ENCODE measurements at places on chromosomes 7 and 10.

GRCh38 chr7:12635830-12636229, 51.6 kb upstream of the ARL4A start:
- DNase-seq: no peak

GRCh38 chr7:114879554-114879953, 42.3 kb upstream of the MDFIC start:
- no peak for DNase-seq

- DNase-seq: no peak
Observed at GRCh38 chr7:159086301-159086925, 58.3 kb downstream of the VIPR2 start.

GRCh38 chr7:116148626-116149025, 61.7 kb upstream of the TES start:
- DNase-seq: no peak

DNA sequence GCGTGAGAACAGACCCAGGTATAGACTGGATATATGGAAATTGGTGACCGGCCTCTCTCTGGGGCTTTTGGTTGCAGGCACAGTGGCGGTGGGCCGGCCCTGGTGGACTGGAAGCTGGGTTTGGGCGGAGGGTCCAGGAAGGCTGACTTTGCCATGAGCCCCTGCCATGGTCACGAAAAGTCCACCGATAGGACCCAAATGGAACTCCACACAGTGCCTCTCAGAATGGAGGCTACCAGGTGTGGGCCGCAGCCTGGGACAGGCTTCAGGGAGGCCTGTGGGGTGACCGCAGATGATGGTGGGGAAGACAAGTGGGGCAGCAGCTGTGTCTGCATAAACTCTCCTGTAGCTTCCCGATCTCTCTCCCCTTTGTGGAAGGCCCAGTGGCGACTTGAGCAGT, 123.2 kb downstream of the DNAJB6 start:
- DNase-seq: no peak

DNA sequence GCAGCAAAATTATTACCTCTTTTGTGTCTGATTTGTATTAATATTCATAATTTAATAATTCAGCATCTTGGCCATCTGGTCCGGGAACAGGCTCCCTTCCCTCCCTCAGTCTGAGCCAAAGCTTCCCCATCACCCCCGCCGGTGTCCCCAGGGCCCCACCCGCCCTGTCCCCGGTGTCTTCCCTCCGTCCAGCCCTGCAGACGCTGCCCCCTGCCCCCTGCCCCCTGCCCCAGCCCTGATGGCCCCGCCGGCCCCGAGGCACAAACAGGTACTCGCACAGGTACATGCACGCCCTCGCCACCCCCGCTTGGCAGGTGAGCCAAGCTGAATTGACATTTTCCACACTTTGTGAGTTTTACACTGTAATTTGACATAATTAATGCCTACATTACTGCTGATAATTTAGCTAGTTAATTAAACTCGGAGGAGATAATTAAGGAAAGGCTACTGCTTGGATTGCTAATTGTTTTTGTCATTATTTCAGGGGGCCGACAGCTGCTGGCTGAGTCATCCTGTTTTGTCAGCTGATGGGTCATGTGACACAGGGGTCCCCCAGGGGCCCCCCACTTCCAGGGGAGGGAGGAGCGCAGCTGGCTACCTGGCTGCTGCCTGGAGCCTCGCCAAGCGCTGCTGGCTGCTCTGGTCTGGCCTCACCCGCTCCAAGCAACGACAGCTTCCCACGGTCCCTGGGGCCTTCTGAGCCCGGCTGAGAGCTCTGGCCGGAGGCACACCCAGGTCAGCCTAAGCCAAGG, 36.6 kb downstream of the MICALL2 start:
- no peak for DNase-seq

DNA sequence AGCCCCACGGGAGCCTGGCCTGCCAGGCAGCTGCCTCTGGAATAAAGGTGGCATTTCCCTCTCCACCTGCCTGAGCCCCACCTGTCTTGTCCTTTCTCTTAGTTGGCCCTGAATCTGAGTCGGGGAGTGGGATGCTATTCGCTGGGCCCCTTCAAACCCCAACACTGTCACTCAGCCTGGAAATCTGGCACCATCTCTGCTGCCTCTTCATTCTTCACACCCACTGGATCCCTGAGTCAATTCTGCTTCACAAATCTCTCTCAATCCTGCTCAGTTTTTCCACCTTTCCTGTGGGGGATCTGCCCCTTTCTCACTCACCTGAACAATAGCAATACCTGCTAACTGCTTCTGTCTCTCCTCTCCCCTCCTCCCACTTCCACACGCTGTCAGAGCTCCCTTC, 10.6 kb downstream of the CRTAC1 start:
- DNase-seq: no peak

DNA sequence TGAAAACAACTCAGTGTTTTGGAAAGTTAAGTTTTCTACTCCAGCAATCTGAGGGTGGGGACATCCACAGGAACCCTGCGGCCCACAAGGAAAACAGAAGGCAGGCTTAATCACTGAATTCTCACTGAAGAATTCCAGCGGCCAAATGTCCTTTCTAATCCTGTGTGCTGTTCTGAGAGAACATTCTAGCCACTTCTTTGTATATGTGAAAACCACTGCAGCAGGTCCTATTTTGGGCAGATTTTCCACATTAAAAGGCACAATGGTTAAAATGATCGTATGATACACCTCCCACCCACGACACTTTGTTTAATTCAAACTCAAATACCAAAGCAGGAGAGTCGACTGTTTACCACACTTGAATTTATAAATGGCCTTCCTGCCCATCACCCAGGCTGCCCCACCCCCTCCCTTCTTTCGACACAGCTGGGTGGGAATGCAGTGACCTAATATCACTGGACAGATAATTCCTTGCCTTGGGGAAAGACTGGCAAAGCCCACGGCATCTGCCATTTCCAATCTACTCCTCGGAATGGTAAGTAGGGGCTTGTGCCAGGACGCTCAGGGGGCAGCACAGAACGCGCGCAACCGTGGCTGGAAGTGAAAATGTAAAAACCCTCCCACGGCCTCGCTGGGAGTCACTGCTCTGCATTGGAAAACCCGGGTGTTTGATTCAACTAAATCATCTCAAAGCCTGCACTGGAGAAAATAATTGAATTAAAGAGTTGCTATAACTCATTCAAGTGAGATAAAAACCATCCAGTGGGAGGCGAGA, 67.0 kb downstream of the CTBP2 start:
- DNase-seq: peak; percentile 82

- peak; percentile 48 for DNase-seq
Observed at GRCh38 chr10:122648599-122649428, 50.8 kb downstream of the C10orf120 start.

DNA sequence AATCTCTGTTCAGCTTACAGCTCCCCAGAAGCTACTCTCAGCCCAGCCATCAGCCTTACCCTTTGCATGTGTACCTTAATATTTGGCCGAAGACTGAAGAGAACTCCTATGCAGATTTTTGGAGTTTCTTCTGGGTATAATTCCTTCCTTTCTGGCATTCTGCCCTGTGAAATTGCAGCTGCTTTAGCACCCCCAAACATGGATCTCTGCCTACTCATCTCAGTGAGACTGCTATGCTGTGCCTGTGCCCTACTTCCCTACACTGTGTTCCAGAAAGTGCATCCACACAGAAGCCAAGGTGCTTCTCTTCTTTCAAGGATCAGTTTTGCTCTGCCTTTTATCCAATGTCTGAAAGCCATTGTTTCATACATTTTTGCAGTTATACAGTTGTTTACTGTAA, 81.6 kb downstream of the NPY start:
- no peak for DNase-seq

- peak; percentile 31 for DNase-seq
Observed at GRCh38 chr7:157817433-157817832, 480.6 kb downstream of the DNAJB6 start.

- no peak for DNase-seq
Observed at GRCh38 chr7:130363026-130363847, 17.1 kb upstream of the CPA1 start.

DNA sequence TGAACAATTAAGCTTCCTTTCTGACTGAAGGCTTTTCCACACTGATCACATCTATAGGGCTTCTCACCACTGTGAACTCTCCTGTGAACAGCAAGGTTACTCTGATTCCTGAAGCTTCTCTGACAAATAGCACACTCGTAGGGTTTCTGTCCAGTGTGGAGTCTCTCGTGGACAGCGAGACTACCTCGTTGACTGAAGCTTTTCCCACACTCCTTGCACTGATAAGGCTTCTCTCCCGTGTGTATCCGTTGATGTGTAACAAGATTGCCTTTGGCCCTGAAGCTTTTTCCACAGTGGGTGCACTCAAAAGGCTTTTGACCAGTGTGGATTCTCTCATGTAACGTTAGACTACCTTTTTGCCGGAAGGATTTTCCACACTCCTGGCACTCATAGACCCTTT, 4.4 kb downstream of the ZNF32 start:
- DNase-seq: no peak

- DNase-seq: no peak
Observed at GRCh38 chr10:133254421-133255120, 16.9 kb downstream of the VENTX start.

- no peak for DNase-seq
Observed at GRCh38 chr10:98461500-98461842, 14.7 kb upstream of the HPS1 start.

GRCh38 chr10:100750291-100751210, 5.2 kb downstream of the PAX2 start:
- no peak for DNase-seq

- DNase-seq: no peak
Observed at GRCh38 chr7:138449580-138449979, 10.5 kb upstream of the TRIM24 start.

- no peak for DNase-seq
Observed at GRCh38 chr7:81851413-81851812, 81.6 kb upstream of the HGF start.

DNA sequence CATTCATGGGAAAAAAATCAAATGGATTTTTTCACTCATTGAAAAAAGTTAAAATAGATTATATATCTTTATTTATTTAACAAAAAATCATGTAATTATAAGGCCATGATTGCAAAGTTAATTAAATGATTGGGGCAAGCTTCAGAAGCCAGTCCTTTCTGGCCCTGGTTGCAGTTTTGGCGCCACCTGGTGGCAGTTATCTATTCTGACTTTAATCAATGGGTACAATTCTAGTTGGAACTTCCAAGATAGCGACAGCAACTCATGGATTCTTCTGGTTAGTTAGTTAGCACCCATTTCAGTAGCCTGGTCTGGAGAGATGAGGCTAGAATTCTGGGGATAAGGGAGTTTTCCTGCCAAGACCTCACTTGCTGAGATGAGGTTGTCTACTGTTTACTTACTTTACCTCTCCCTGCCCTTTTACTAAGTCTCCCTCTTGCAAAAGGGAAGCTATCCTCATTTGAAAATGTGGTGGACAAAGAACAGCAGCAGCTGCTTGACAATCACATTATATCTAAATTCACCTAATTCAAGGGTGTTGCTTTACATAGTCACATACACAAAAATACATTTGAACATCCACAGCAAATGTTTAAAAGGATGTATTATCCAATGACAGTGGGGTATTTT, 42.3 kb downstream of the NOC3L start:
- DNase-seq: peak; percentile 79

DNA sequence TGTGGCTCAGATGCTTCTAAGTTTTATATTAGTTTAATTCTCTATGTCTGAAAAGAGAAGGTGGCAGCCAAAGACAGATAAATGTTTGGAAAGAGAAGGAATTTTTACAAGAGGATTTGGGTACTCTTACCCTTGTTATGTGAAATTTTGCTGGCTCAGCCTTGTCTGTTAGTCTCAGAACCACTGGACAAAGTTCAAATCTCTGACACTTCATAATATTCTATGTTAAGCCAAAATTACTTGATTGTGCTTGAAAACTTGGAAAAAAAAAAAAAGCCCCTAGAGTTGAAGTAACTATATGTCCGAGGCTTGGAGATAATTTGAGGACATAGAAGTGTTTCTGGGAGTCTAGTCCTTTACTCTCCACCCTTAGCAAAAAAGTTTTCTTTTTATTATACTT, 1079.3 kb upstream of the LRRTM3 start:
- no peak for DNase-seq

DNA sequence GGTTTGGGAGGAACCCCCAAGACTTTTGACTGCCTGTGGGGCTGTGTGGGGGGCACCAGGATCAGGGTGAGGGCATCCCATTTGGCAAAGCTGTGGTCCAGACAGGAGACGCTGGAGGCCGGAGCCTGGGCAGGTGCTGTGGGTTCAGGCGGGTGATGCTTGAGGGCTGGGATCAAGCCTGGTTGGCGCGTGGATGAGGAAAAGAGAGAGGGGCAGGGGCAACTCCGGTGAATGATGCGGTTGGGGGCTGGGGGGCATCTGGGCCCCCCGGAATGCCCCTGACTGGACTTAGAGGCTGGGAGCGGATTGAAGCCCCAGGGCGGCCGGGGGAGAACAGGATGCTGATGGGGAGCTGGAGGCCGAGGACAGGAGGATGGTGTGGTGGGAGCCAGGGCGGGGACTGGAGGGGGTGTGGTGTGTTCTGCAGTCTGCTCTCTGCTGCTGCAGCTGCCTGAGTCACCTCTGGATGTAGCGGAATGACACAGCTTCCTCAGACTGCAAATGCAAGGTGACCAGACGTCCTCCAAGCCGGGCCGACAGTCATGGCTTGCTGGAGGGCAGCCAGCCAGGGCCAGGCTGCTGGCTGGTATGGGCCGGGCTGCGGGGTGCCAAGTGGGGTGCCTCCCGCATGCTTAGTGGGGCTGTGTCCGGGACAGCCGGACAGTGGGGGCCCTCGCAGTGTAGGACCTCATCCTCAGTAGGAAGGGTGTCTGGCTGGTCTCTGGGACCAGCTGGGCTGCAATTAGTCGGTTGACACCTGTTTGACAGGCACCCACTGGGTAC, 3.2 kb downstream of the MAFK start:
- peak; percentile 69 for DNase-seq

DNA sequence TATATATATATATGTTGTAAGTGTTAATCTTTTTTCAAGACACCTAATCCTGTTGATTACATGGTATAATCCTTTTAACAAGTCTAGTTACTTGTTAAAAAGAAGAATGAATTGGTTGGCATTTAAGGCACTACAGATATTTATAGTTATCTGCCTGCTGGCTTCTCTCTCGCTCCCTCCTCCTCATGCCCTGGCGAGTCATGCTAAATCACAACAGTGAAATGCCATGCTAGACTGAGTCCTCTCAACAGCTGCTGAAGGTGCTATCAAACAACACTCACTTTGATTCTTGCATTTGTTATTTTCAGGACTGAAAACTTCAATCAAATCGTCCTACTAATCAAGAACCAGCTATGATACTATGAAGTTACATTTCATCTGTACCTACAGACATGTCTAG, 15.4 kb downstream of the NRAP start:
- DNase-seq: no peak

GRCh38 chr7:151080522-151081169, at the start of gene FASTK:
Gene FASTK (minus strand): TSS chr7:151080809. CDS start chr7:151080766, 43 bp downstream.
- DNase-seq: peak; percentile 97

GRCh38 chr10:100656454-100656853, 88.9 kb upstream of the PAX2 start:
- no peak for DNase-seq

DNA sequence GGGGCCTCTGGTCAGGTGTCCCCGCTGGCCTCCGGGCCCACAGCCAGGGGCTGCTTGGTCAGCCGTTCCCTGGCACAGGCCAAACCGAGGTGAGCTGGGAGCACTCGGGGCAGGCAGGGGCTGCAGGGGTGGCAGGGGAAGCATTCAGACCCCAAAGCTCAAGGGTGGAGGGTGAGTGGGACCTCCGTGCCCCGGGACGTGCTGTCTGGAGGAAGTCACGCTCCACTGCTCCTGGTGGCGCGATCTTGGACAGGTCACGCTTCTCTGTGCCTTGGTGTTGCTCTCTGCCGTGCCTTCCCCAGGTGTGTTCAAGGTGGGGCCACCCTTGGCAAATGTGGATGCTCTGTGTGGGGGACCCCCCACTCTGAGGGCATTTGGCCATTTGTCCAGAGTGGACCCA, 24.6 kb upstream of the ELFN1 start:
- DNase-seq: no peak

All from right cardiac atrium (tissue), 5 donors.